Stimulated activated CD4-positive, alpha-beta T cell treated with anti-CD3 and anti-CD28 coated beads, TNF-alpha, amount 100 ng/mL, for 24 hours (primary cell): ENCODE measurements at places on chromosomes 3 and 15.

- no peak for DNase-seq
Measured at GRCh38 chr3:112925969-112926368, 48.9 kb downstream of the CD200R1 start.

GRCh38 chr3:126880901-126881300 is 102.0 kb upstream of the PLXNA1 start:
- no peak for DNase-seq

GRCh38 chr3:4980229-4981203 is 1.3 kb downstream of the BHLHE40 start:
- DNase-seq = peak; percentile 82

- no peak for DNase-seq
Measured at GRCh38 chr3:122609798-122610559, 32.5 kb downstream of the PARP15 start.

DNA sequence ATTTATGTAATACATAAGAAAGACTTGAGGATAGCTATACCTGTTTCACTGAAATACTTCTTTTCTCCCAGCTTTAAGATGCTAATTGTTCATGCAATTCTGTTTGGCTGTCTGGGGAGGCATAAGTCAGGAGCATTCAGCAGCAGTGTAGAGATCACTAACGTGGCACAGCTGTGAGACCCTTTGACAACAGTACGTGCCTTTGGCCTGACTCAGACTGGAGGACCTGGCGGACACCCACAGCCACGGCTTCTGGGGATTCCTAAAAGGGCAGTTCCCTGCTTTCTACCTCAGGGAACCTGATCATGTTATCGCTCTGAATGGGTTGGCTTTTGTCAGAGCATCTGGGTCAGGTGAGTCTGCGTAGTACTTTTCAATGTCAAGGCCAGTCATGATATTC is 295.0 kb upstream of the ICE2 start:
- no peak for DNase-seq

DNA sequence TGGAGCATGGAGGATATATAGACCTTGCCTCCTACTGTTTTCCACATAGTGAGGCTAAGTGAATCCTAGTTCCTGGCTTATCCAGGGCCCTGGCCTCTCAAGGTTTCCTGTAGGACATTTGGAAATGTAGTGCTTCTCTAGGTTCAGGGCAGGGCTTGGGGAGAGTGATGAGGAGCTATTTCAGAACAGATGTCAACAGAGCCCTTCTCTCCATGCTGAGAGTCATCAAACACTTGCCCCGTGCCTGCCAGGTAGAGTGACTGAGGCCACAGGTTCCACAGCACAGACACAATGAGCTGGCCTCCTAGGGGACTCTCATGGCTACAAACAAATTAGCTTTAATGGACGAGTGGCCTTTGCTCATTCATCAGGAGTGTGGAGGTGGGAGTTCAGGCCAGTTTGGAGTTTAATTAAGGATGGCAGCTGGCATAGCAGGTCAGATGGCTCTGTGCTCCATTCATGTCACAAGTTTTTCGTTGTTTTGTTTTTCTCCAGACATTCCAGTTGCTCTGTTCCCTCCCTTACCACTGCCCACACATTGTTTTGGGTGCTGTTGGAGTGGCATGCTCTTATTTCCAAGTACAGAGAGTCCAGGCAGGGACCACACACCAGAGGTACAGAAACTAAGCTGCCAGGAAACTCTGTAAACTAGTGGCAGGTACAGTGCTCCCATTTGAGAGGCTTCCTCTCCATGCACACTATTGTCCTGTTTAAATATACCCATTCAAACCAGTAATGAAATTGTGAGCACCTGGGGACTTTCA is 189.8 kb downstream of the RYR3 start:
- DNase-seq = no peak

DNA sequence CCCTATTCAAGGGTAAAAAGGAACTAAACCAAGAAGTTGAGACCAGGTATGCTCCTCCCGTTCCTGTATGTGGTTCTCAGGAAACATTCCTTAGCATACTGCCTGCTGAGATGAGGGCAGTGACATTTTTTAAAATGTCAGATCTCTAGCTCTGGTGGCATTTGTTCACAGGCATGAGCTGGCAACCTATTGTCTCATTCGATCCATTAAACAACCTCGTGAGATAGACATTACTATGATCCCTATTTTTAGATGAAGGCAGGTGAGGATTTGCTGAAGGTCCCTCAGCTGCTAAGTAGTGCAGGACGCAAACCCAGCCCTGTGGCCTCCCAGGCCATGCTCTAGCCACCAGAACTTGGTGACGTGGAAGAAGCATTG is 74.9 kb downstream of the SIDT1 start:
- no peak for DNase-seq

GRCh38 chr3:171525437-171525836 is 65.2 kb upstream of the TNIK start:
- no peak for DNase-seq

DNA sequence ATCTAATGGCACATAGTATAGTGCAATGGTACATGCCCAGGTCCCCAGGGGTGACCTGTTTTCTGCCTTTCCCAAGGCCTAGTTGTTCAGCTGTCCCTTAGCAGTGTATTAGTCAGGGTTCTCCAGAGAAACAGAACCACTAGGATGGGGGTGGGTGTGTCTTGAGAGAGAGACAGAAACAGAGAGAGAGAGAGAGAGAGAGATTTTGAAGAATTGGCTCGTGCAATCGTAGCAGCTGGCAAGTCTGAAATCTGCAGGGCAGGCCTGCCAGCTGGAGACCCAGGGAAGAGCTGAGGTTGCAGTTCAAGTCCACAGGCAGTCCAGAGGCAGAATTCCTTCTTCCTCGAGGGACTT is 90.6 kb upstream of the RNF7 start:
- DNase-seq = no peak

DNA sequence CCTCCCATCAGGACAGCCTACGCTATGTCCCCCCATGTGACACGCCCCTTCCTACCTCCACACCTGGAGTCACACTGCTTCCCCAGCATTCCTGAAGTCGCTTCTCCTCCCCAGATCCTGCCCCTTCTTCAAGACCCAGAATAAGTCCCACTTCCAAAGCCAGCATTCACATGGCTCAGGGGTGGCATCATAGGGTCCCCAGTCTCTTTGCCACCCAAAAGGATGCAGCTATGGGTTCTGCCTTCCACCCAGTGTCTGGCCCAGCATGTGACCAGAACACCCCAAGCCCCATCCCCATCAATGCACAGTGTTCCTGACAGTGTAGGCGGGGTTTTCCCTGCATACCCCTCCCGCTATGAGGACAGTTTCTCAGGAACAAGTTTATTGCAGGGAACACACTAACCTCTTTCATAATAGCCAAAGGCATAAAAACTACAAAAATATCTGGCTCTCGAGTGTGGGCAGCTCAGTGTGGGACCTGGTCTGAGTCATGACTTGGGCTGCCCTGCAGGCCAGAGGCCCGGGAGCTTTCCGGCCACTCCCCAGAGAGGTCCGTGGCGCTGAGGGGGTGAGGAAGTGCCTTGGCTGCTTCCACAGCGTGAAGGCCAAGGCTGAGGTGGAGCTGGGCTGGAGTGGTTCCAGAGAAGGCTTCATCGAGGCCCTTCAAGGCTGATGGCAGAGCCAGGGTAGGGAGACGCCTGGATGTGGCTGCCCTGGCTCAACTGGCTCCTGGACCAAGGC is 5.8 kb downstream of the ISLR start:
- no peak for DNase-seq

DNA sequence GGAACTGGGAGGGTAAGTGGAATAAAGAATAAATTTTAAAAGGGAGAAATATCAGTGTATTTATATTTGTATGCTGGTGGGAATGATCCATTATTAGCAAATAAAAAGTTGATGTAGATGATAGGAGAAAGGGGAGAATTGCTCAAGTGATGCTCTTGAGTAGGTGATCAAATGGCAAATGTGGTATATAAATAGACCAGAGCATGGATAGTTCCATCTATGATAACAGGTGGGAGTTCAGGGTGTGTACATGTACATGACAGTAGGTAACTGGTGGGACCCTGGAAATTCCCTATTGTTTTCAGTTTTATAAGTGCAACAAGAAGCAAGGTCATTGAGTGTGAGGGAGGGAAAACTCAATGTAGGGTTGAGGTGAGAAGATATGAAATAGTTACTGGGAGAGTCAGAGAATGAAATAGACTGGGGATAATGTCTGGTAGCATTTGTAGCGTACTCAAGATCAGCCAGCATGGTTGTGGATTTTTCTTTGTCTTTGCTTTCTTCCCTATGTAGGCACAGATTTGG is 31.3 kb upstream of the EBLN2 start:
- DNase-seq = no peak

DNA sequence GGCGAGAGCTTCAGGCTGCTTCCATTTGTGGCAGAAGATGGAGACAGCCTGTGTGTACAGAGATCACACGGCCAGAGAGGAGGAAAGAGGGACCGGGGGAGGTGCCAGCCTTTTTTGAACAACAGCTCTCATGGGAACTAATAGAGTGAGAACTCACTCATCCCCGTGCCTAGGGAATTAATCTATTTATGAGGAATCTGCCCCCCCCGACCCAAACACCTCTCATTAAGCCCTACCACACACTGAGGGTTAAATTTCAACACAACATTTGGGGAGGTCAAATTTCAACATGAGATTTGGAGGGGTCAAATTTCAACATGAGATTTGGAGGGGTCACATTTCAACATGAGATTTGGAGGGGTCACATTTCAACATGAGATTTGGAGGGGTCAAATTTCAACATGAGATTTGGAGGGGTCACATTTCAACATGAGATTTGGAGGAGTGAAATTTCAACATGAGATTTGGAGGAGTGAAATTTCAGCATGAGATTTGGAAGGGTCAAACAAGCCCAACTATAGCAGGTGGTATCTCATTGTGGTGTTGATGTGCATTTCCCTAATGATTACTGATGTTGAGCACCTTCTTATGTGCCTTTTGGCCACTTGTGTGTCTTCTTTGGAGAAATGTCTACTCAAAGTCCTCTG is 20.6 kb upstream of the RFTN1 start:
- DNase-seq = no peak

GRCh38 chr3:5210926-5211325 is 23.4 kb downstream of the EDEM1 start:
- DNase-seq = no peak

GRCh38 chr3:194487289-194488054 is 670 bp upstream of the ATP13A3 start:
- DNase-seq = peak; percentile 35

GRCh38 chr3:17806201-17806600 is 63.8 kb upstream of the TBC1D5 start:
- DNase-seq = no peak

DNA sequence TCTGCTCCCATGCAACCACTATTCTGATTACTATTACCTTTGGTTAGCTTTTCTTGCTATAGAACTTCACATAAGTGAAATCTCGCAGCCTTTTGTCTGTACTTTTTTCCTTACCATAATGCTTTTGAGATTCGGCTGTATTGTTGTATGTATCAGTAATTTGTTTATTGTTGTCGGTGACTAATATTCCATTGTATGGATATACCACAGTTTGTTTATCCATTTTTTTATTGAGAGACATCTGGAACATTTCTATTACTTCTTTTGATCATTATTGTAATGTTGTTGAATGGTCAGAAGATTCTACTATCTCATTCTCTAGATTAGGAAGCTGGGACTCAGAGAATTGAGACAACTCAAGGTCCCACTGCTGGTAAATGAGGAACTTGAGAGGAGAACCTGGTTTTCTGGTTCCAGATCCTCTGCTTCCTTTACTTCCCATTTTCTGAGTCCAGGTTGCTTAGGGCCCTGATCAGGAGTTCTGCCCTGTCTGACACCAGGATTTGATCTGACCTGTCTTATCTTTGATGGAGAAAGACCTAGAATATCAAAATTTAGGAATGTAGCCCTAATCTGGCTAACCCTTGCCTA is 18.2 kb upstream of the SPTSSB start:
- no peak for DNase-seq

DNA sequence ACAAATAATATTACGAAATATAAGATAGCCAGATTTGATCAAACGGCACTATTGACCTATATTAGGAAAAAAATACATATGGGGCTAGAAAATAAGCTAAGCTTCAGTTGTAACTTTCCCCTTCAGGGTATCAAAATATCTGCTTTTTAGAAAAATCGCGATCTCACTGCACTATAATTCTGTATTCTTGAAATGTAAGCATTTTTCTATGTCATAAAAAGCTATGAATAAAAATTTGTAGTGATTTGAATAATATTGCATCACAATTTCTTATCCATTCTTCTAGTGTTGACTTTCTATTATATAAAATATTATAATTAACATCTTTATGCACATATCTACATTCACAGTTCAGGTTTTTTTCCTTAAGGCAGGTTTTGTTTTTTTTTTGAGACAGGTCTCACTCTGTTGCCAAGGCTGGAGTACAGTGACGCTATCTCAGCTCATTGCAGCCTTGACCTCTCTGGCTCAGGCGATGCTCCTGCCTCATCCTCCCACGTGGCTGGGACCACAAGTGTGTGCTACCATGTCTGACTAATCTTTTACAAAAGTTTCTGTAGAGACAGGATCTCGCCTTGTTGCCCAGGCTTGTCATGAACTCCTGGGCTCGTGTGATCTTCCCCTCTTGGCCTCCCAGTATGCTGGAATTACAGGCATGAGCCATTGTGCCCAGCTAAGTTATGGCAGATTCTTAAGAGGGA is 21.6 kb downstream of the EMC4 start:
- DNase-seq = no peak

- DNase-seq = no peak
Measured at GRCh38 chr3:158165730-158166129, 55.8 kb downstream of the RSRC1 start.

- no peak for DNase-seq
Measured at GRCh38 chr15:77071305-77072223, 655 bp upstream of the TSPAN3 start.

DNA sequence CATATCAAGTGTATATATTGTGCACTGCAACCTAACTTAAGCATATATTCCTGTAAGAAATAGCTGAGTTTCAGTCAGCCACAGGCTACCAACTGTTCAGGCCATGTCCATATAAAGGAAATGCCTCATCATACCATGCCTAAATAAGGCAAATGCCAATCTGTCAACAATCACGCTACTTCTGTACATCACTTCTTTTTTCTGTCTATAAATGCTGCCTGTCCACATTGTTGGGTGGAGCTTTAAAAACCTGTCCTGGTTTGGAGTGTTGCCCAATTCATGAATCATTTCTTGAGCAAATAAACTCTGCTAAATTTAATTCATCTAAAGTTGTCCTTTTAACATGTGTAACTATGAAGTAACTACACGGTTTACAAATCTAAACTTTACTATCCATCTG is 1091.9 kb downstream of the NSUN3 start:
- no peak for DNase-seq

DNA sequence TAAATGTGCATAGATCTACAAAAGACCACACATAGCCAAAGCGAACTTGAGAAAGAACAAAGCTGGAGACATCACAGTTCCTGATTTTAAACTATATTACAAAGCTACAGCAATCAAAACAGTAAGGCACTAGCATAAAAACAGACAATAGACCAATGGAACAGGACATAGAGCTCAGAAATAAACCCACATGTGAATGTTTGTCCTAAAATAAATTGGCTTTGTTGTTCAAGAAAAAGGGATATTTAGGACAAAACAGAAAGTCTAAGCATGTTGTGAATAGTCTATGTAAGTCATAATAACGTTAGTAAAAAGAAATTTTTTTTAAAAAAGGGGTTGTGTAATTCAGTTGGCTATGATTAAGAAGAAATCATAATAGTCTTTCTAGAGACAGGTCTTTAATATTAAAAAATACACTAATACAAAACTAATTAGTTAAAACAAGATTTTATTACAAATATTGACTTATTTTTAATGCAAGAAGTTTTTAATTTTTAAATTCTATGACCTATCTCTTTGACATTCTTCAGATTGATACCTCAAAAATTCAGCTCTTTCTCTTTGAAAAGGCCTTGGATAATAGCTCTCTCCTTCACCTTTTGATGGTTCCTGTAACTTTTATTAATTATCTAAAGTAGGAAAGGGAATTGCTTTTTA is 11.6 kb downstream of the TMEM212 start:
- DNase-seq = no peak

- DNase-seq = no peak
Measured at GRCh38 chr15:39130556-39131379, 450.1 kb upstream of the THBS1 start.
